Fibroblast of skin of right biceps (primary cell): ENCODE measurements at places on chromosomes 7 and 10.

GRCh38 chr7:30980751-30981150 lies 17.0 kb downstream of the GHRHR start:
- no peak for DNase-seq

DNA sequence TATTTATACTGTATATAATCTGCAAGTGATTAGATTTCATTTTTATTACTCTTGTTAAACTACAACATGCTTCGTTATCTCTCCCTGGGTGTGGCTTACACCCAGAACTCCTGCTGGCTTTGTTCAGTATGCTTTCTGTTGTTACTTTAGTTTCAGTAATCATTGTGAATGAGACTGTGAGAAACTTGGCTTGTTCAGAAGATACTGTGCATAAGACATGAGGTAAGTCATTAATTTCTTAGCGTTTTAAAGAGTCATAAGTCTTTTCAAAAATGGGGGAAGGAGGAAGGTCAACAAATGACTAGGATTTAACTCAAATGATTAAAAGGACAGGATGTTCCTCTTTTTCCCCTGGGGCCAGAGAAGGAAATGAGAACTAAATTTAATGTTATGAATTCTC lies 11.6 kb upstream of the ADD3 start:
- DNase-seq: peak; percentile 11

DNA sequence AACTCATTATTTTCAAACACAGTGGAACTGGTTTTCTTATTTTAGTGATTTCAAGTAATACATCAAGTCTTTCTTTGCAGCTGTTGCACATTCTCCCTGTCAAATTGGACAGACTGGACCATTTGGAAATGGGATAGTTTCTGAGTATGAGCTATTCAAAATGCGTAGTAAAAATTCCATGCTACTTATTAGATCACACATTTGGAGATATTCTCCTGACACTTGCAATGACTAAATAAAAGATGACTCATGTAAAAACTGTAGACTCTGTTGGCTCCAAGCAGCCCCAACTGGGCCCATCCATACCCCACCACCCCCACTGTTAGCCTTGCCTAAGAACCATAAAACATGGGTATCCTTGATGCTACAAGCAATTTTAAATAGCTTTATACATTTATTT lies 25.9 kb upstream of the BICC1 start:
- peak; percentile 65 for DNase-seq

DNA sequence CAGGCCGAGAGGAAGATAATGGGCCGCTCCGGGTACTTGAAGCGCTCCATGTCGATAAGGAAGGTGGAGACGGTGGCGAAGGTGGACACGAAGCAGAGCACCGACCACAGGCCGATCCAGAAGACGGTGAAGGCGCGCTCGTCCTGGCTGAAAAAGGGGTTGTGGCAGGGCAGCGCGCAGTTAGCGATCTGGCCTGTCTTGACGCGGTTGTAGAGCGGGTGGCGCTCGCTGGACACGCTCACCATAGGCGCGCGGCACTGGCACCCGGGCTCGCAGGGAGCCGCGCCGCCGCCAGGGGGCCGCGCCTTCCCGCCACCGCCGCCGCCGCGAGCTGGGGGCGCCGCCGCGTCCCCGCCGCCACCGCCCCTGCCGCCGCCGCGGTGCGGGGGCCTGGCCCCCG lies 1.6 kb downstream of the FZD8 start:
- DNase-seq: peak; percentile 76

- peak; percentile 87 for DNase-seq
Measured at GRCh38 chr7:48298779-48299178, 127.5 kb downstream of the ABCA13 start.

DNA sequence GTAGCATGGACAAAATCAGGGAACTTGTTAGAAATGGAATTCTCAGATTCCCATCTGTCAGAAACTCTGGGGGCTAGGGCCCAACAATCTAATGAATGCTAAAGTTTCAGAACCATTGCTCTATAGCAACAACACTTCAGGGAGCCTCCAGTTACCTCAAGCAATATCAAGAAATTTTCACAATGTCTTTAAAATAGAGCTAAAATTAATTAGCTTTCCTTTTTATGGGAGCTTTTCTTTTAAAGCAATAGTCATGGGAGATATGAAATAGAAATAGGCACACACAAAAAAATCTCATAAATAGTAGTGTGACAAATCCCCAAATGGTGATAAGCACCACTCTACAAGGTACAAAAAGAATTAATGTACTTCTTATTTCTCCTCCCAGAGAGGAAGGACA lies 80.9 kb downstream of the AASS start:
- no peak for DNase-seq

GRCh38 chr10:6426317-6426716 lies 153.8 kb downstream of the PRKCQ start:
- no peak for DNase-seq

- no peak for DNase-seq
Measured at GRCh38 chr10:86699541-86699940, 31.2 kb downstream of the LDB3 start.

DNA sequence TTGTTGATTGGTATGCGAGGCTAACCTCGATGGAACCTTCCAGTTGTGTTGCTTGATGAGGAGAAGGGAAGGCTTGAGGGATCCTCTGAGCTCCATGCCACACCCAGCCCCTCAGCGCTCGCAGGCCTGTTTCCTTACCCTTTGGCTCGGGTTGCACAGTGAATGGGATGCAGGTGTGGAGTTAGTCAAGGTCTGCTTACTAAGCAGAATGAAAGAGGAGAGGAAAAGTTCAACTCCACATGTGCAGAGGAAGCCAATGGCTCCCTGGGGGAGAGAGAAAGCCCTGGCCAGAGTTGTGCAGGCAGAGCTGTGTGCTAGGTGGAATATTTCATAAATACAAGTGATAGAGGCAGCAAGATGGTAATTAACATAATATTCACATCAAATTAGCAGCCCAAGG lies 85.5 kb downstream of the JCAD start:
- no peak for DNase-seq

- no peak for DNase-seq
Measured at GRCh38 chr10:46019177-46019528, 11.3 kb downstream of the NCOA4 start.

DNA sequence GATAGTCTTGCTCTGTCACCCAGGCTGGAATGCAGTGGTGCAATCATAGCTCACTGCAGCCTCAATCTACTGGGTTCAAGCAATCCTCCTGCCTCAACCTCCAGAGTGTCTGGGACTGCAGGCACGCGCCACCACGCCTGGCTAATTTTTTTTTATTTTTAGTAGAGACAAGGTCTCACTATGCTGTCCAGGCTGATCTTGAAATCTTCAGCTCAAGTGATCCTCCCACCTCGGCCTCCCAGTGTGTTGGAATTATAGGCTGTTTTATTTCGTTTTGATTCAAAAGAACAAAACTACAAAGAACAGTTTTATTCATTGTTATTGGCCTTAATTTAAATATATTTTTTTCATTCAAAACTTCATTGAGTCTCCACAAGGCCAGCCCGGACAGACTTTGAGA lies 109.8 kb upstream of the NFE2L3 start:
- no peak for DNase-seq

DNA sequence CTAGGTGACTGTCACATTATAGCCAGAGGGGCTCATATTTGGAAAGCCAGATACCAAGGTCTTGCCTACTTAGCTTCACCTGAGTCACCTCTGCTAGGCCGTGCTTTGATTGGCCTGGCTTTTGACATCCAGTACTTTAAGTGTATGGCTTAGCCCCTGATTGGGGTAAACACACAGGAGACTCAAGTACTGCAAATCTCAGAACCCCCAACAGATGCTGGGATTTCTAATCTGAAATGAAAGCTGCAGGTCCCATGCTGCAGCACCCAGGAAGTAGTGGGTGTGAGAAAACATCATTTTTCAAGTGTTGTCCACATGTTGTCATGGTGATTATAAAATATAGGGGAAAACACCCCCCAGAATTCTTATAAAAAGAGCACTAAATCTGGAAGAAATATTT lies 76.2 kb downstream of the WIPF3 start:
- no peak for DNase-seq

GRCh38 chr10:59216178-59216869 lies 39.9 kb downstream of the PHYHIPL start:
- no peak for DNase-seq

DNA sequence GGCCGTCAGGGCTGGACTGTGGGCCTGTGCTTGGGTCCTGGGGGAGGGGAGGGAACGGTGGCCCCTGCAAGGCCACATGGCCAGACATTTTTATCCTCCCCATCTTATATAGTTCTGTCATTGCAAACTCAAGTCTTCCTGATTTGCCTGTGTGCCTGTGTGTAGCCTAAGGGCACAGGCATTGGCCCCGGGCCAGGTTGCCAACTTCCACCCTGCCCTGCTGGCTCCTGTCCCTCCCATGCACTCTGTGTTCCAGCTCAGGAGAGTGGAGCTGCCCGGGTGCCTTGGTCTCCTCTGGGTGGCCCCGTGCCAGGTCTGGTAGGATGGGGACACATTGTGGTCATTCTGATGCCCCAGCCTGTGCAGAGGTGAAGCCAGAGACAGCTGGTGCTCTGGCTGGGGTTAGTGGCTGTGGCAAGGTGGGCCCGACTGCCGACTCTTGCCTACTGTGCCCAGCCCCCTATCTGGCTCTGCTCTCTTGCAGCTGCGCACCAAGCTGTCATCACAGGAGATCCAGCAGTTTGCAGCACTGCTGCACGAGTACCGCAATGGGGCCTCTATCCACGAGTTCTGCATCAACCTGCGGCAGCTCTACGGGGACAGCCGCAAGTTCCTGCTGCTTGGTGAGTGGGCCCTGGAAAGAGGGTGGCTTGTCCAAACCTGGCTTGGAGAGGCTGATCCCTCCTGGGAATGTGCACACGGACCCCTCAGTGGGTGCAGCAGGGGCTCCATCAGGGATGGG lies 14.8 kb downstream of the NACAD start:
- DNase-seq: no peak

DNA sequence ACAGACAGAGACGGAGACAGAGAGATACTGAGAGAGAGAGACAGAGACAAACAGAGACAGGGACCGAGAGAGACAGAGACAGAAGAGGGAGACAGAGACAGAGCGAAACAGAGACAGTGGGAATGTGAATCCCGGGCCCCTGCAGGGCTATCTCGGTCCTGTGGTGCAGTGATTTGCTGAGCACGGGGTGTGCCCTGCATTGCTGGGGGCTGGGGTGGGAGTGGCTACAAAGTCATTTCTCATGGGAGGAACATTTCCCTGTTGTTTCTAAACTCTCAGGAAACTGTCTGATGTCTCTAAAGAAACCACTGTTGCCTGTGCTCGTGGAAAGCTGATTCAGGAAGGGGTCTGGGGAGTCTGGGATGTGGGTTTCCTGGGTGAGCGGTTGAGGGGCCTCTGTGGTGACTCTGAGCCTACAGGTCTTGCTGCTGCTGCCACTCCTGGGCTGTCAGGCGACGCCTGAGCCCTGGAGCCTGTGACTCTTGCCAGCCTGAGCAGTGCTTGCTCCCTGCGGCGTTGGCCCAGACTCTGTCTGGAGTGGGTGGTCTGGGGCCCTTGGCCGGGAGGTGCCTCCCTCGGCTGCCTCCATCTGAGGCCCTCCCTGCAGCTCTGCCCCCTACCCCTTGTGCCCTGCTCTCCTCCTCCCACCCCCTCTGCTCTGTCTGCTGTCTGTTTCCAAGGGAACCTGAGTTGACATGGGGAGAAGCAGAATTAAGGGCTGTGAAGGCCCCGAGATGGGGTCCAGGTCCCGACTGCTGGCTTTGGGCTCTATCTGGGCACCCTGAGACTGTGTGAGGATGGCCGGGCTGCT lies 292.0 kb downstream of the WDR37 start:
- no peak for DNase-seq

- DNase-seq: peak; percentile 54
Measured at GRCh38 chr7:138842111-138842510, 44.1 kb upstream of the ATP6V0A4 start.

DNA sequence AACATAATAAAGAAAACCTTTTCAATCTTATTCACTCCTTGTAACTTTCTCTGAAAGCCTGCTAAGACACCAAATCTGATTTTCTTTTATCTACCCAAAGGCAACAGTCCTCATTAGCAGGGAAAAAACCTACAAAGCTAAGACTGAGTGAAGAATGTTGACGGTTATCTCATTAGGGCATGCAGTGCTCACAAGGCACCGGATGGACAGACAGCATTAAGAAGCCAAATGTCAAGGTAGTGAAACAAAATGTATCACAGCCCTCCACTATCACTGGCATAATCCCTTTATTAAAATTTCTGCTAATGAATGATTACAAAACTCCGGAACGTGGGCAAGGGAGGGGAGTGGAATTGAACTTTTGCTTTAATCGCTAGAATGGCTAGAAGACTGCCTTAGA lies 442.8 kb downstream of the NEBL start:
- no peak for DNase-seq

DNA sequence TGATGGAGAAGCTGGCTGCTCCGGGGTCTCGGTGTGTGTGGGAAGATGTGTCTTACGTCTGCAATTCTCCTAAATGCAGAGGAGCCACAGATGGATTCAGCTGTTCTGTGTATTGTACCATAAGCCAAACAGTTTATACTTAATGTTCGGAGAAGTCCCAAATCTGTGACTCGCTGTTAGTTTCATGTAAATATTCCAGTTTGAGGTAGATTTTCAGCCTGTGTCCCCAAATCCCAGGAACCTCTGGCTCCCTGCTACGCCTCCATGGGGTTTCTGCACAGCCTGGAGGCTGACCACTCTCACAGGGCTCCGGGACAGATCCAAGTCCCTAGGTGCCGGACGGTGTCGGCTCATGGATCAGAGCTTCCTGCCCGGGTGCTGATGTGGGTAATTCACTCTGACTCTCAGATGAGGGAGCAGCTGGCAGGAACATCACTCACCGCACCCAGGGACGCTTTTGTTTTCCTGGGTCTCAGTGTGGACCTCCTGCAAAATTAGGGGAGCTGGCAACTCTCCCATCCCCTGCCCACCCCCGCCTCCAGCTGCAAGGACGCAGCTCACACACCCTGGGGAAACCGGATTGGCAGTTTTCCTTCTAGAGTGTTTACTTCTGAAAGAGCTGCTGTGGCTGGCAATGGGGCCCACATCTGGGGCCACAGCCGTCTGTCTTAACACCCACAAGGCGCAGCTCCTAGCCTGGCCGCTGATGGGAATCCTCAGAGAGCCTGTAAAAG lies 421.1 kb upstream of the FOXK1 start:
- no peak for DNase-seq

DNA sequence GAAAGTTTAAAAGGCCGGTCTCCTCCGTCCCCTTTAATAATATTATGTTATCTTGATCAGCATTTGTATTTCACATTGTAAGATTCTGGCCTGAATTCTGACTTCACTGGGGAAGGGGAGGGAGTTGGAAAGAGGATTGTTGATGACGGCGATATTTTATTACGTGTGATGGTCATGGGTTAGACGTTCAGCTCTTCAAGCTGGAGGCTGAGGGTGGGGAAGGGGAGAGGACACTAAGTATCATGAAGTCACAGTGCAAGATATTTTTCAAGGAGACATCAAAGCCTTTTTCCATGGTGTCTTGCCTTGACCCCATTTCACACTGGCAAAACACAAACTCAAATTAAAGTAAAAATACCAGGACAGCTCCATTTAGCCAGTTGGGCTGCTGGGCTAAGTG lies 126.7 kb downstream of the WDR11 start:
- DNase-seq: no peak
